ENCODE measurements at places on chromosomes 1 and 21. TPM values are rescaled to one million over a fixed set of nuclear protein-coding genes. Genes with fewer than 3 reads are reported as not detected.

GRCh38 chr1:98292994-98293393, 368.5 kb upstream of the SNX7 start:
- DNase-seq, result no peak

DNA sequence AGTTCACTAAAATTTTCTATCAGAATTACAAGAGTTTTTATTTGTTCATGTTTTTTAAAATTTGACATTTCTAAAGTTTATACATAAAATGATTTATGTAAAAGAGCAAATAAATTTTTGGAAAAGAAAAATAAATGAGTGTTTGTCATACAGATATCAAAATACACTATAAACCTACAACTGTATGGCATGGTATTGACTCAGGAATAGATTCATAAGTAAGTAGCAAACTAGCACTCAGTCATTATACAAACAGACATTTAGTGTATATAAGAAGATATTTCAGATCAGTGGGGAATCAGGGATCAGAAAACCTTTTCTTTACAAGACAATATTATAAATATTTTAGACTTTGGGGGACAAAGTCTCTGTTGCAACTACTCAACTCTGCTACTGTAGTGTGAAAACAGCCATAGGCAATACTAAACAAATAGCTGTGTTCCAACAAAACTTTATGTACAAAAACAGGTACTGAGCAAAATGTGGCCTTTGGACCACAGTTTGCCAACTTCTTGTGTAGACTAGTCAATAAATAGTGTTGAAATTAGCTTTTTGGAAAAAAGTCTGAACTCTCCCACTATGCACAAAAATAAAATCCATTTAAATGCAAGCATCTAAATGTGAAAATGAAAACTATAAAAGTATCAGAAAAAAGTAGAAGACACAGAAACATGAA, 508.8 kb upstream of the CAMK1G start:
- DNase-seq, result no peak

DNA sequence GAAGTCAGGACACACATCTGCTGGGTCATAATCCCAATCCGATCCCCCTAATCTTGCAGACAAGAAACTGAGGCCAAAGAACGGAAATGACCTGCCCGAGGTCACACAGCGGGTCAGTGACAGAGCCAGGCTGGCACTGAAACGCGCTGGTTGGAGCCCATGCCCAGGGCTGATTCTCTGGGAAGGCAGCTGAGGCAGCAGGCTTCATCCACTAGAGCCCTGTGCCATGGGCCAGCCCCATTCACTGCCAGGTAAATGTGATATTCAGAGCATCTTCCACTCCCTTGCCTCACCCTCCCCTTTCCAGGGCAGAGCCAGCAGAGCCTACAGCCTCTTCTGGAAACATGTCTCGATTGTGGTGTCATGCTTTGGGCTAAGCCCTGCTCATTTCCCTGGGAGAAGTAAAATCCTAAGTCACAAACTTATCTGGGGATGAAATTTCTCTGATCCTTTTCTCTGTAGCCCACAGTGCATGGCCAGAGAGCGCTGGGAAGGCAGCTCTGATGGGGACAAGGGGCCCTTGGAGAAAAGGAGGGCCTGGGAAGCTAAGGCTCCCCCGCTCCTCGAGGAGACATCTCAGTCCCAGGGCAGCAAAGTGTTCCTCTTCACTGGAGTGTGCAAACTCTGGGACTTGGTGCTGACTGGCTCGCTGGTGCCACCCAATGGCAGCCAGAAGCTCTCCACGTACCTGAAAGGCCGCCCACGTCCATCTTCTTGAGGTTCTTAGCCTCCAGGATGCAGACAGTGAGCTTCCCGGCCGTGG, 110.4 kb downstream of the SYT2 start:
- no peak for DNase-seq

DNA sequence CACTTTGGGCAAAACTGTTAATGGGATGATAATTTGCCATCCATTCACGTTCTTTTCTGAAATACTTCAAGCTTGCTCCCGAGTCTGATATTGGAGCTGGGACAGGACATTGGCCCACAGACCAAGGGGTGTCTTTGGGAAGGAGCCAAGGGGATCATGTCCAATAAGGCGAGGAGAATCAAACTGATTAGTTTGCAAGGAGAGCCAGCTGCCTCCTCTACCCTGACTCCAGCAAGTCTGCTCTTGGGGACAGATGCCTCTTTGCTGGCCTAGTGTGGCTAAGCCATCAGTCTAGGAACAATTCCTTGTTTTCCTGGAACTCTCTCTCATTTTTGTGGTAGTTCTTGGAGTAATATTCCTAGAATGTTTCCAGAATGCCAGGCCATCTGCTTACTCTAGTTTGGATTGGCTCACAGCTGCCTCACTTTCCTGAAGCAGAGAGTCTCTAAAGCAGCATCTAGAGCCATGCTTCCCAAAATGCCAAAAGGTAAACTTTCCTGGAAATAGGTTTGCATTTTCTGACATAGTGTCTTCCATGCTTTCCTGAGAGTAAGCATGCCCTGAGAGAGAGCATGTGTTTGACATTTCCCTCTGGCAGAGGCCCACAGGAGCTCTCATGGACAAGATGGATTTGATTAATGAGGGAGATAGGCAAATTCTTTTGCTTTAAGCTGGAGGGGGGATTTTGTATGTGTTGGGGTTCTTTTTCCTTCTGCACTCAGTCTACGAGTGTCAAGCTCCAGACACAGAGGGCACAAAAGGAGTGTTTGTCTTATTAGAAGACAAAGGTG, 145.6 kb downstream of the GDAP2 start:
- DNase-seq, result no peak

- no peak for DNase-seq
Measured at GRCh38 chr1:112808861-112809684, 93.9 kb upstream of the PPM1J start.

The SPRR3 gene
- total RNA-seq, result not detected

The WDR64 gene
- not detected for total RNA-seq

The ELAVL4 gene
- not detected for total RNA-seq

The CD244 gene
- not detected for total RNA-seq

Data from chondrocyte (in vitro differentiated cells).